ENCODE measurements at places on chromosomes 6 and 20.

GRCh38 chr6:13724182-13724581 lies 12.5 kb upstream of the RANBP9 start:
- DNase-seq, result no peak

DNA sequence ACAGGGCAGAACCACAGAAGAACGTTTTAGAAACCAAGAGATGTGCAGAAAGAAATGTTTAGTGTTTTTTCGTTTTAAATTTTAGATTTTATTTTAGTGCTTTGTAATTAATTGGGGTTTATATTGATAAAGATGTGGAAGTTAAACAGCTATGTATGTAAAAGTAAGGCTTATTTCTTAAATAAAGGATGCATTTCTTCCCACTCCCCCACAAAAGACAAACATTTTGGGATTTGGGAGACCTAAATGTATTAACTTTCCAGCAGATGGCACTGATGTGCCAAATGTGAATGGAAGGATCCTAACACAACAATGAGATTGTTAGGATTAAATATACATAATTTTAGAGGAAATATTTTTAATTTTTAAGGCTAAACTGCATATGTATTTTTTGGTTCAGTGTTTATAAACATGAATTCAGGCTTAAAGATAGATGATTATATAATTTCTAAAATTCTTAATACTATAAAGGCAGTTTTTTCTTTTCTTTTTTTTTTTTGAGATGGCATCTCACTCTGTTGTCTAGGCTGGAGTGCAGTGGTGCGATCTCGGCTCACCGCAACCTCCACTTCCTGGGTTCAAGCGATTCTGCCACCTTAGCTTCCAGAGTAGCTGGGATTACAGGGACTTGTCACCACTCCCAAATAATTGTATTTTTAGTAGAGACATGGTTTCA lies 12.0 kb downstream of the PFDN4 start:
- no peak for DNase-seq

DNA sequence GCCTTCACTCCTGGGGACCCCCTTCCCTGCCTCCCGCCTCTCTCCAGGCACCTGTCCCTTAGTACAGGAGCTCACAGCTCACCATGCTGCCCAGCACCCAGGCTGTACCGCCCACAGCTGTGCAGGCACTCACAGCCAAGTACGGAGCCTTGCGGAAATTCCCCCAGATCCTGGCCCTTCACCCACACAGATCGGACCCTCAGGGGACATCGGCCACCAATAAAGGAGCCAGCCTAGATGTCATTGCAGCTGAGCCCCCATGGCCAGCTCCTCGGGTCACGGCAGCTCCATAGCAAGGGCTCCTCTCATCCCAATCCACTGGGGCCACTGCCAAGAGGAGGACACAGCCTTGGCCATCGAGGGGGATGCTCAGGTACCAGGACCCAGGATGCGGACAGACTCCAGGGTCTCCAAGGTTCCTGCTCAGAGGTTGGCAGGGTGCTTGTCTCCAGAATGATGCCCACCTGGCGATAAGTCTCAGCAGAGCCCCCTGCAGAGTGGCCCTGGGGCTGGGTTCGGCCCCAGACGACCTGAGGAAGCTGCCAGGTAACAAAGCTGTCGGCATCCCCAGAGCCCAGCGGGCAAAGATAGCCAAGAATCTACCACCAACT lies 82.3 kb downstream of the YTHDF1 start:
- DNase-seq, result no peak

DNA sequence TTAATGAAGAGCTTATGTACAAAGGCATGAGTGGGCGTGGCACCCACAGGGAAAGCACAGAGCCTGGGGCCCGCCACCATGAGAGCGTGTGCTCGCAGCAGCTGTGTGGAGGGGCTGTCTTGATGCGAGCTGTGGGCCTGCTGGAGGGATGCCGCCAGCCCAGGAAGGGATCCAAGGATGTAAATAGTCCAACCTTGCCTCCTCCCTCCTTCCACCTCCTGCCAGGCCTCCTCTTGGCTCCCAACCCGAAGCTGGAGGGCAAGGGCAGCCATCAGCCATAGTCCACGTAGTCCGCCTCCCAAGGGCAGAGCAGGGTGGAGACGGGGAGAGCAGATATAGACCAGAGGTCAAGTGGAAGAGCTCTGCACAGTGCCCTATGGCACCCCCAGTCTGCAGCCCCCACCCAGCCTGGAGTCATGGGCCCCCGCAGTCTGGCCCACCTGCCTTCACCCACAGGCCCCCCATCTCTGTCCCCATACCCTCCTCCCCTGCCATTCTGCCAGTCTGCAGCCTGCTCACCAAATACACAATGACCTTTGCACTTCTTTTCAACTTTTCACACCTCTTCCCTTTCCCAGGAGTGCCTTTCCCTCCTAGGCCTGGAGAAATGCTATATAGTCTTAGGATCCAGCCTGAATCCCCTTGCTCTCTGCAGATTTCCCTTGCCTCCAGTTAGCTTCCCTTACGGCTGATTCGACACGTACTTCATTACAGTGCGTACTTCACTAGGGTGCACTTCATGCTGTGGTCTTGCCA lies 77.1 kb downstream of the SHLD1 start:
- no peak for DNase-seq

DNA sequence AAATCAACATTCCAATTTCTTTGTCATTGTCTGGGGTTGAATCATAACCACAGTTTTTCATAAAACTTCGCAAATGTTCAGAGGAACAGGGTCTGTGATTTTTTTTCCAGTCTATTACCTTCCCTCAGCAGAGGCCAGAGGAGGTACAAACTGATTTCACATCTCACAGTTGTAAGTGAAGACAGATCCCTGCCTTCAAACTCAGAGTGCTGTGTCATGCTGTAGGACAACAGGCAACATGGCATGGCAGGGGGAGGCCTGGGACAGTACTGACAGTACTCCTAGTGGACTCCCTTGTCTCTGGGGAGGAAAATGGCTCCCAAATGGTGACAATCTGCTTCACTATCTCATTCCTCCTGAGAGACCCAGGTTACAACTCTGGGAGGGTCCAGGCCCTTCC lies 308.6 kb downstream of the CDC5L start:
- DNase-seq, result no peak

DNA sequence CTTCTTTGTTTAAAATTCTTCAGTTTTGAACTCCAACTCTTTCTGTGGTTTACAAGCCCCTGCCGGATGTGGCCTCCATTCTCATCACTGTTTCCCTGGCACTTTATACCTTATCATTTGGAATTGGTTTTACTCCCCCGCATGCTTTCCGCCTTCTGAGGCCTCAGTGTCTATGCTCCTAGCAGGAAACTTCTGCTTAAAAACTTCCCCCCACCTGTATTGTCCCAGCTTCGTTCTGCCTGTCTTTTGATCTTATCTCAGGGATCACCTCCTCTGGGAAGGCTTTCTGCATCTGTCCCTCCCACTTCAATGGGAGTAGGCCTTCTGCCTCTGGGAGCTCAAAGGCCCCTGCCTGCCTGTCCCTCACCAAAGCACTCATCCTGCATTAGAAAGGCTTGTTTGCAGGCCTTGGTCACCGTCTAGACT lies 3.4 kb upstream of the ANGPT4 start:
- DNase-seq, result no peak

GRCh38 chr6:35327349-35328027 lies 14.9 kb upstream of the PPARD start:
- DNase-seq, result peak; percentile 82

DNA sequence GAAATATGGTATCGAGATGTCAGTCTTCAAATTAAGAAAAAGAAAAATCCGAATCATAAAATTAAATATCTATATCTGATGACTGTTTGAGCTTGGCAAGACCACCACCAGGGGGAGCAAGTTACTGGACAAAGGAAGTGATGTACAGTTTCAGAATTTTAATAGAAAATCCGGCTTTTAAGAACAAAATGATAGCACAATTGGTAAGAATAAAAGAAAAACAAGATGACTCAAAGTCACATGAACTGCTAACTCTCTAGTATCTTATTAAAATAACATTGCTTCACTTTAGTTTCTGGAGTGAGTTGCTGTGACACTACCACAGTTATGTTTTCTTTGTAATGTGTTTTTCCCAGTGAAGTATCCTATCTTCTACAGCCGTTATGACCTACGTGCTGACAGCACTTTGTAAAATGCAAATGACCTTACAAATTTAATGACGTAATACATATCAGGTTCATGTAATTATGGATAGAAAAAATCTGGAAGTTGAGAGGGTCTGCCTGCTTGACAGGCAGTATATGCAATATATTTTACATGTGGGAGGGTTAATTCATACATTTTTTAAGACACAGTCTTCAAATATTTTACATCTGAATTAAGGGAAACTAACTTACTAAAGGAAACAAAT lies 405.3 kb upstream of the HS3ST5 start:
- no peak for DNase-seq

- no peak for DNase-seq
Observed at GRCh38 chr20:46770330-46771194, 61.1 kb downstream of the SLC2A10 start.

DNA sequence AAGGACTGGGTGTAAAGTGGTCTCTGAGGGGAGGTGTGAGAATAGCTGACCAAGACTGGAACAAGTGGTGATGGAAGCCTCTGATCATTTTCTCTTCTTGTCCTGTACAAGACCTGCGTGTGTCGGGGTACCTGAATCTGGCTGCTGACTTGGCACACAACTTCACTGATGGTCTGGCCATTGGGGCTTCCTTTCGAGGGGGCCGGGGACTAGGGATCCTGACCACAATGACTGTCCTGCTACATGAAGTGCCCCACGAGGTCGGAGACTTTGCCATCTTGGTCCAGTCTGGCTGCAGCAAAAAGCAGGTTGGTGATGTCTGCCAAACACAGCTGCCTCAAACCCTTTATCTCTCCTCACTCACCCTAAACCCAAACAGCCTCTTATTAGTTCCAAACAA lies 1.7 kb upstream of the HSD17B8 start:
- no peak for DNase-seq

- DNase-seq, result no peak
Observed at GRCh38 chr20:41187668-41188067, 50.3 kb downstream of the PLCG1 start.

DNA sequence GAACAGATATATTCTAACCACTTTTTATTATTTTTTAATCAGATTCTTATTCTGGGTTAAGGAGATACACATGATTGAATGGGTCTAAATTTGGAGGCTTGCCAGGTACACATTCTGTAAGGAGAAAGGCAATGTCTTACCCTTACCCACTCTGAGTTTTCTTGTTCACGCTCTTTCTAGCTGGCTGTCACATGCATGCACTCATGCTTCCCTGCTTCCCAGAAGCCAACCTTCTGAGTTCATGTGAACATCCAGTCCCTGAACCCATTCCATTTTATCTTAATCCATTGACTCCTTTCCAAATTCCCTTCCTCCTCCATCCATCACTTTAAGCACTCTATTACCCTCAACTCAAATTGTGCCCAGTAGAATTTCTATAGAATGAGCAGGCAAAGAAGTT lies 17.5 kb upstream of the MOCS1 start:
- no peak for DNase-seq

- no peak for DNase-seq
Observed at GRCh38 chr20:25308083-25308491, 60.2 kb downstream of the PYGB start.

- no peak for DNase-seq
Observed at GRCh38 chr20:42646250-42646649, 543.5 kb downstream of the PTPRT start.

DNA sequence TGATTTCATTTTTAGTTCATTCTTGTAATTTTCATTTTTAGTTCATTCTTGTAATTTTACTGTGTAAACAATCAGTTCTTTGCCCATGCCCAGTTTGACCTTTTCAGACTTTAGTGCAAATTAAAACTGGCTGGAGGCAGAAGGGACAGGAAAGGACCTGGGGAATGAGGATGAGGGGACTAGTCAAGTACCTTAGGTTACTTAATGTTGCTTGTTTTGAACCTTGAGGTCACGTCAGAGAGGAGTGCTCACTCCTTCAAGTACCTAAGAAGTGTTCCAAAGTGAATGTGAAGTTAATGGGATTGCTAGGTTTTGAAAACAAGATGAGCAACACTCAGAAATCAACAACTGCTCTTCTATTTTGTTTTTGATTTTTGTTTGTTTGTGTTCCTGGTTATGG lies 82.5 kb downstream of the FOXO3 start:
- no peak for DNase-seq

GRCh38 chr20:51305316-51306052 lies 237.0 kb downstream of the NFATC2 start:
- no peak for DNase-seq

DNA sequence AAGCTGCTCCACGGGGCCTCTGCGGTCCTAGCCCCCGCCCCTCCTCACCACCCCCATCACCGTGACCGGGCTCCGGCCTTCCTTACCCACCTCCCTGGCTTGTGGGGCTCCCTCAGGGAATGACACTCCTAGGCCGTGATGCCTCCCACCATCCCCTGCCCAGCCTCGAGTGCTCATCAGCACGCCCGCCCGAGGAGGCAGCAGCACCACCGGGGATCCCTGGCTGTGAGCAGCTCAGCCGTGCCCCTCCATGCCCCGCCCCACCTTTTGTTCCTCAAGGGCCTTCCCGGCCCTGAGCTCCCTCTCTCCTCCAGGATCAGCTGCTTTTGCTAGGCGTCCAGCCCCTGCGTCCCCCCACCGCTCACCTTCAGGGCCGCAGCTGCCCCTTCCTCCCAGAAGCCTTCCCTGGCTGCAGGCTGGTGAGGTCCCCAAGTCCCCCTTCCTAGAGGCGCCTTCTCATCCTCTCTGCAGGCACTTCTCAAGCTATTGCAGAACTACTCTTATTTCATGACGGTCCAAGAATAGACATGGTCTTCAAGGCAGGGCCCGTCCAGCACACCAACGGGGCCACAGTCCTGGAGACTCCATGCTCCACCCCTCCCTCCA lies 3.0 kb downstream of the FNDC11 start:
- DNase-seq, result no peak

GRCh38 chr20:62677678-62678077 lies 31.0 kb upstream of the NTSR1 start:
- no peak for DNase-seq

DNA sequence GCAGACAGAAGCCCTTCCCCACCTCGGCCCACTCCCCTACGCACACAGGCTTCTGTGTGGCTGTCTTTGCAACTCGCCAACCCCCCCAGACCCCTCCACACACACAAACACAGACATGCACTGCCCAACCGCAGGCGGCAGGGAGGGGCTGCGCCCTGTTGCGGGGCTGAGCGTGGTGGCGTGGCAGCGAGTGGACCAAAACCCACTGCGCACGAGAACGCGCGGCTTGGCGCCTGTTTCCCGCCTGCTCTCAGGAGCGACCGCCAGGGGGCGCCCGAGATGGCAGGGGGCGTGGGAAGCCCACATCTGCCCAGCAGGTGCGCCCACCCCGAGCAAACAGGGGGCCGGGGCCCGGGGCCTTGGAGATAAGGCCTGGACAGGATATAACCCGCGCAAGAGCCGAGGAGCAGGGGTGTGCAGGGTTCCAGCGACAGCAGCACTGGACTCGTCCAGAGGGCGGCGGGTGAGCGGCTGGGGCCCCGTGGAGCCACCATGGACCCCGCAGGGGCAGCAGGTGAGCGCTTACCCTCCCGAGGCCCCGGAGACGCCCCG lies at the start of gene RBPJL:
RBPJL (plus strand) TSS at position 410 of the 552 bp plus-strand sequence; CDS start at position 493, 83 bp downstream.
- peak; percentile 34 for DNase-seq

DNA sequence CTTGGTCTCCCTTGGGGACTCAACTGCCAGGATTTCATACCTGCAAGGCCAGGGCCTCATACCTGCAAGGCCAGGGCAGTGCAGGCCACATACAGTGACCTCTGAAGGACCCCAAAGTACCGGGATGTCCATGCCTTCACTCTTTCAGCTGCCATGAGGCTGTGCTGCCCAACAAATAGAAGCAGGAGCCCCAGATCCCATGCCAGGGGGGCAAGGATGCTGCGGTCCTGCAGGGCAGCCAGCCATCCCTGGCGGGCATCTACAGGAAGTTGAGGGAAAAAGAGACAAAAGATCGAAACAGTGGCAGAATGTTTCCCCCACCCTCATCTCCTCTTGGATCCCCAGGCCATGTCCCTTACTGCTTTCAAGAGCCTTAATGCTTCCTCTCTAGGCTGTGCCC lies 799 bp downstream of the NRM start:
- DNase-seq, result no peak

Measured in CD4-positive, alpha-beta T cell treated with Interleukin-21 for 1 hour (primary cell).